ENCODE measurements at places on chromosomes 5 and 9.
A peak's percentile ranks its signal among the peaks of the same experiment; 100 is the strongest.

GRCh38 chr9:5896863-5897262 is 6.2 kb downstream of the MLANA start:
- no peak for DNase-seq

DNA sequence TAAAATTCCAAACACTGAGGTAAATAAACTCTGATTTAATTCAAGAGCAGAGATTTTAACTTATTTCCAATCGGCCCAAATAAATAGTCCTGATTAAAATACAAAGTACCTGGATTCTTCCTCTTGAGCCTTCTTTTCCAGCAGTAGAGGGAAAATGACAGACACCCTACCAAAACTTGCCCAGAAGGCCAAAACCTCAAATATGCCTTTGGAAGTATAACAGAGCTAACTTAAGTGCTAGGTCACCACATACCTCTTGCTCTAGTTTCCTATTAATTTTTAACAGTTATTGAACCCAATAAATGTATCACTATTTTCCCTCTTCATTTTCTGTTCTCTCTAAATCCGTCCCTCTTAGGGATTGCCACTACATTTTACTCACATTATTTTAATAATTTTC is 1.4 kb downstream of the BAAT start:
- DNase-seq, result no peak

DNA sequence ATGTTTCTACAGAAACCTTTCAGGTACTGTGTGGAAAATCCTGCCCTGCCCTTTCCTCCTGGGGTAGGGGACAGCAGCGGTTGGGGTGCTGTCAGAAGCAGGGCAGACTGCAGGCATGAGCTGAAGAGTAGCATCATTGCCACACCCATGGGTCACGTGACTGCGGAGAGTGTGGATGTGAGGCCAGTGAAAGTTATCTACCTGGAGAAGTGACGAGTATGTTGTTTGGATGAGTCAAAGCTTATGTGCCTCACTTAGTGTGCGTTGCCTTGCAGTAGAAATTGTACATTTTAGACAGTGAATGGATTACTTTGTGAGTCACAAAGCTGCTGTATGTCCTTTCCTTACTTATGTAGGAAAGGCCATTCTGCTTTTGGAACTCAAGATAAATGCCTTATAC is 21.7 kb upstream of the ACTBL2 start:
- no peak for DNase-seq

DNA sequence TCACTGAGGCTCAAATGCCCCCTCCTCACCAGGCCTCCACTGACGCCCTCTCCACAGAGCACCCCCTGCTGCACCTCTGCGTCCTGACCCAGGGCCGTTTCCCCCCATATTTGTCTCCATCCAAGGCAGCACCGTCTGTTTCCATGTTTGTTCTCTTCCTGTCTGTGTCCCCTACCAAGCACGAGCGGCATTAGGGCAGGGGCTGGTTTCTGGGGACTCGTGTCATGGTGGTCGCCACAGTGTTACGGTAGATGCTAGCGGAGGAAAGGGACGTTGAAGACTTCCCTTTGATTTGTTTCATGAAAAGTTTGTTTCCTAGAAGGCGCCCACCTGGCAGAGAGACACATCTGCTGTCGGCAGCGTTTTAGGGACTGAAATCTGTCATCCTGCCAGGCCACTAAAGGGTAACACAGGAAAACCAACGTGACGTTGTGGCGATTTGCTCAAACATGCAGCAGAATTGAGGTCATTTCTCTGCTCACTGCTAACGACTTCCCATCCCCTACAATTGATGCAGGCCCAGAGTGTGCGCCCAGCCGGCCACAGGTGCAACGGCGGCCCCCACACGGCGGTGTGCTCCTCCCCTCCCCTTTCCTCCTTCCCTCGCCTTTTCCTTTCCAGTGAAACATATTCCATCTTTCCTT is 79.3 kb upstream of the IRX4 start:
- DNase-seq, result no peak

GRCh38 chr9:35464141-35465025 is 25.5 kb upstream of the RUSC2 start:
- no peak for DNase-seq

DNA sequence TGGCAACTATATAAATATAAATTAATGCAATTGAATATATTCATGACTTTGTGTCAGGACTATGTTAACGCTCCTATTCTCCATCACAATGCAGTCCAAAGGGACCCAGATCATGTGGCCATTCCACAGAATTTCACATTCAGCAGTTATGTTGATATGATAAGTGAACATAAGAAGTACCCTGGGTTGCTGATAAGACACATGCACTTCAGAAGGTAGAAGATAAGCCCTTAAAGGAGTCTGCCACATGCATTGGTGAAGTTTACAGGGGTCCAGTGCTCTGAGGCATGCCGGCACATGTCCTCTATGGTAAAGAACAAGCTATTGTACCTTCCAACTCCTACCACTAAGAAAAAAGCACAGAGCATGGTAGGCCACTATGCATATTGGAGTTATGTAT is 76.4 kb downstream of the PHAX start:
- no peak for DNase-seq

GRCh38 chr9:114718801-114719221 is 36.8 kb upstream of the TEX48 start:
- DNase-seq, result no peak

- DNase-seq, result no peak
Measured at GRCh38 chr9:90612957-90613356, 29.7 kb downstream of the DIRAS2 start.

DNA sequence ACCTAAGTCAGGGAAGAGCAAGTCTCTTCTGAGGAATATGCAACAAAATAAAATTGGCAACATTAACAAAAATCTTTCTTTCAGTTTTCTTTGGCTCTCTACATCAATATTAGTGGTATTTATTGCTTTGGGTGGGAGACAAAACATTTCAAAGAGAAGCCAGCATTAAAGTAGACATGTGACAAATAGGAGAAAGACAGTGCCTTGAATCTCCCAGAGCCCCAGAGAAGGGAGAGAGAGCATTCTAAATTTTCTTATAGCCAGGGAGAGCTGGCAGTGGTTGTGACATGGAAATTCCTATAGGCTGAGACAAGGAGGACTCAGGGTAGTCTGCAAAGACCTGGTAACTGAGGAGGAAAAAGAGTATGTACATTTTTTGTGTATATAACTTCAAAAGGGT is 79.4 kb upstream of the NREP start:
- DNase-seq, result no peak

GRCh38 chr5:14674983-14675854 is 10.7 kb downstream of the OTULIN start:
- peak; percentile 88 for DNase-seq
